HFF-Myc (cell line): ENCODE measurements at places on chromosomes 1 and 21.

DNA sequence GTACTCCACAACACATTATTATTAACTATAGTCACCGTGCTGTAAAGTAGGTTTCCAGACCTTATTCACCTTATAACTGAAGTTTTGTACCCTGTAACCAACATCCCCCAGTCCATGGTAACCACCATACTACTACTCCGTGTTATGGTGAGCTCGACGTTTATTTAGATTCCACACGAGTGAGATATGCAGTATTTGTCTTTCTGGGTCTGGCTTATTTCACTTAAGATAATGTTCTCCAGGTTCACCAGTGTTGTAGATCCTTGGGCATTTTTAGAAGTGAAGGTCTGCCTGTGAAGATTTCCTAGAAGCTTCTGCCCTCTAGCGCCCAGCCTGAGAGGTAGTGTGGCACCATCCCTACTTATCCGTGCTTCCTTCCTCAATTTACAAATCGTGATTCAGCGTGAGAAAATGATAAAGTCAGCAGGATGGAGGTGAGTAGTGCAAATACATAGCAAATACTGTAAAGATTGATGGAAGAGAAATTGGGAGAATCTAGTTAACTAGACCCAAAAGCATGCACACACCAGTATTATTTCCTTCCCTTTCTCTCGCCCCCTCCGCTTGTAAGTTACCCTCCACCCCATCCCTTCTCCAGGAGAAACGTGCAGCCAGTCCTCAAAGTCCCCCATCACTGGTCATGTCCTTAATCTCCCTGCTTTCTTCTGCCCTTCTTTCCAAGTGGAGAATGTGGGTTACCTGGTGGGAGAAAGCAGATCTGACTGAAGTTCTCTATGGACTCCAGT is 36.0 kb upstream of the DISC1 start:
- DNase-seq = no peak

DNA sequence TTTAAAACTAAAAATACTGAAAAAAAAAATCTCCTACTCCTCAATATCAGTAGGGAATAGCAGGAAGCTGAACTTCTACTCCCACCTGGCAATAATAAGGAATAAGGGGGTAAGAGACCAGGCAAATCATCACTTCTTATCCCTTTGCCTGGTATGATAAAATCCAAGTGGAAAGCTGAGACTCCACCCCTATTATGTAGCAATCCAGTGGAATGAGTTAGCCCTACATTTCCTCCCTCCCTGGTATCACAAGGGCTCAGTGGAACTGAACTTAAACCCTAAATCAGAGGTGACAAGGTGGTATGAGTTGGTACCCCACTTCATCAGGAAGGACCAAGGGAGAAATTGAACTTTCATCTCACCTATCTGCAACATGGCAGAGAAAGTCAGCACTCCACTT is 25.7 kb downstream of the TRIM33 start:
- DNase-seq = no peak

DNA sequence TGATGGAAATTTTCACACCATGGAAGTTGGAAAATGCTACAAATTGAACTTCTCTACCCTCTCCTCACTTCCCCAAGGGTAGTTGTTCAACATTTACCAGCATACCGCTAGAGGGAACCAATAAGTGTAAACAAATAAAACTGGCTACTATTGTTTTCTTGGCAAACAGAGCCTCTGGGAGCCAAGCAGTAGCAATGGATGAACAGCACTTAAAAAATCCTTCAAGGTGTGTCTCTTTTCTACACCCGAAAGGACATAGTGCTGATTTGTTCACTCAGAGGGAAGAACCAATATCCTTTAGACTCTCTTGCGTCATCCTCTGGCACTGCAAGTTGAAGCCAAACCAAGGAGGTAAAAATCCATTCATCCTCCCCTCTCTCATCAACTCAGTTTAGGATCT is 161.5 kb downstream of the TBX15 start:
- DNase-seq = no peak

GRCh38 chr1:97364086-97364485 is 556.7 kb downstream of the DPYD start:
- no peak for DNase-seq

DNA sequence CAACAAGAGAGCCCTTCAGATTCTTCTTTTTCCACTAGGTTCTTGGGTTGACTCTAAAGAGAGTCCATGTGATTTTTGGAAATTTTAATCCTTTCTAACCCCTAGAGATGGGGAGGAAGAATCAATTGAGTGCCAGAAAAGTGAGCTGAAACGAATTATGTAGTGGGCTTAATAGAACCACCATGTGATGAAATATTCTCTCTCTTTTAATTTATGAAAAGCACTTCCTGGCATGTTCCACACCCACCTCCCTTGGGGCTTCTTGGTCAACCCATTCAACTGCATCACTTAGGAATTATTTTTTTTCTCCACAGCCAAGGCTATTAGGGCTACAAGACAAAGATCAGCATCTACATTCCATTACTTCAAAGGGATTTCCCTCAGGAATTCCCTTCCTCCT is 79.6 kb downstream of the ZC3H11B start:
- no peak for DNase-seq

- DNase-seq = no peak
Measured at GRCh38 chr1:117286145-117286544, 75.4 kb upstream of the VTCN1 start.

DNA sequence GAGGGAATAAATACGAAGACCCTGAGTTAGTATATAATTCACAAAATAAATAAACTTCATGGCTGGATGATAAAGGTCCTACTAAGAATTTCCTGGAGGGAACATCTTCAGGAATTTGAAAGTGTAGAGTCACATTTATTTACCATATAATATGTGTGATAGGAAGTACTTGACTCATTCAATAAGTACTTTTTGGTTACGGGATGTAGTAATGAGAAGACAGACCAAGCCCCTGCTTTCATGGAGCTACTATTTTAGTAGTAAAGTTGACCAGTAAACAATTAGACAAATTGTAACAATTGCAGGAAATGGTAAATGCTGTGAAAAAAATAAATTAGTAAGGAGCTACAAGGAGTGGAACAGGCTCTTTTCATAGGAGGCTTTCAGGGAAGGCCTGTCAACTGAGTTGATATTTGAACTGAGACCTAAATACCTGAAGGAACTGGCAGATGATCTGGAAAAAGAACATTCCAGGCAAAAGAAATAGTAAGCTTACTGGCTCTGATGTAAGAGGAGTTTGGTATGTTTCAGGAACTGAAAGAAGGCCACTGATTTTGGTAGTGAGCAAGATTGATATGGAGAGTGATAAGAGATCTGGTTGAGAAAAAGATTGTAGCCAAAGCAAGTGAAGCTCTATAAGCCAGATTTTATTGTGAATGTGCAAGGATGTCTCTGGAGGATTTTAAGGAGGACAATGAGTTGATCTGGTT is 36.2 kb downstream of the CAMSAP2 start:
- no peak for DNase-seq

DNA sequence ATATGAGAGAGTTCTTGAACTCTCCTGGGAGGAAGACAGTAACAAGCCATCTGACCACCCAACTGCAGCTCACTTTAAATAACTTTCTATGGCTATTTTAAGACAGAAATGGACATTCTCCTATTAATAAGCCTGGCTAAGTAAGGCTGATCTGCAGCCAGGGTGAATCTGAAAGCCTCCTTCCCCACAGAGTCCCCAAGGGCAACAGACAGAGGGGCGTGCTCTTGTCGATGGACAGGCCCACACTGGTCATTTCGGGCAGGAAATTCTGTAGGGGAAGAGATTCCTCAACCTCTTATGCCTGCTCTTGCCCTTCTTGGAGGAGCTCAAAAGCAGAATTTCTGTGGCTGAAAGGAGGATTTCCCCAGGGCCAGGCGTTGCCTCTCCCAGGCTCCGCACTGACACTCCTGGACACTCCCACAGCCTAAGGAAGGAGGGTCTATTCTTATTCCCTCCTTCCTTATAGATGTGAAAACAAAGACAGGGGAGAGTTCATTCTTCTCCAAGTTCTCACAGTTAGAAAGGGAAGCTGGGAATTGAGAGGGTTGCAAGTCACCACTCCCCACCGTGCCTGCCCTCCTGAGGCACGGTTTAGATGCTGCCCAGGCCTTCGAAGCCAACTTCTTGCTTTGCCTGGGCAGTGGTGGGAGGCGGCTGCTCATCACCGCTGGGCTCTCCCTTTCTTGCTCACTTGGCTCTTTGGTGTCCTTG is 17.9 kb upstream of the KANK4 start:
- no peak for DNase-seq

DNA sequence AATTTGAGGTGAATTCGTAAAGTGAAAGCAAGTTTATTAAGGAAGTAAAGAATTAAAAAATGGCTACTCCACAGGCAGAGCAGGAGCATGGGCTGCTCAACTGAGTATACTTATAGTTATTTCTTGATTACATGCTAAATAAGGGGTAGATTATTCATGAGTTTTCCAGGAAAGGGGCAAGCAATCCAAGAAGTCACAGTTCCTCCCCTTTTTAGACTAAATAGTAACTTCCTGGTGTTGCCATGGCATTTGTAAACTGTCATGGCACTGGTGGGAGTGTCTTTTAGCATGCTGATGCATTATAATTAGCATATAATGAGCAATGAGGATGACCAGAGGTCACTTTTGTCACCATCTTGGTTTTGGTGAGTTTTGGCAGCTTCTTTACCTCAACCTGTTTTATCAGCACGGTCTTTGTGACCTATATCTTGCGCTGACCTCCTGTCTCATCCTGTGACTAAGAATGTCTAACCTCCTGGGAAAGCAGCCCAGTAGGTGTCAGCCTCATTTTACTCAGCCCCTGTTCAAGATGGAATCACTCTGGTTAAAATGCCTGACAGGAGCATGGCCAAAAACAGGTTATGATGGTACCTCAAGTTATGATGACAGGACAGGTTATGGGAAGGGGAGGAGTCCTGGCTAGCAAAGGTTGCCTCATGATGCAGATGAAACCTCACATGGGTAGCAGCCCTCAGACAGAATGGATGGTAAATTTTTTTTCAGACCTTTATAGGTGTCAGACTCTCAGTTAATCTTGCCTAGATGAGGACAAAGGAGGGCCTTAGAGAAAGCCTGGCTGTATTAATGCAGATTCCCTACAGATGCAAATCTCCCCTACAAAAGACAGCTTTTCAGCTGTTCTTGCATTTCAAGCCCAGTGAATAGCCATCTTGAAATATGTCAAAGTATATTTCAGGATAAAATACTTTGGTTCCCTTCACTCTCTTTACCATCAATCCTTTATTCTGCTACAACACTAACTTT is 49.7 kb downstream of the SIPA1L2 start:
- no peak for DNase-seq

- DNase-seq = peak; percentile 20
Measured at GRCh38 chr1:87869567-87869966, 540.9 kb downstream of the LMO4 start.
